ENCODE measurements at places on chromosomes 1 and 21.

- no peak for DNase-seq
Observed at GRCh38 chr1:78322928-78323680, 167.7 kb upstream of the PTGFR start.

- no peak for DNase-seq
Observed at GRCh38 chr1:109369167-109369746, 28.5 kb downstream of the SORT1 start.

DNA sequence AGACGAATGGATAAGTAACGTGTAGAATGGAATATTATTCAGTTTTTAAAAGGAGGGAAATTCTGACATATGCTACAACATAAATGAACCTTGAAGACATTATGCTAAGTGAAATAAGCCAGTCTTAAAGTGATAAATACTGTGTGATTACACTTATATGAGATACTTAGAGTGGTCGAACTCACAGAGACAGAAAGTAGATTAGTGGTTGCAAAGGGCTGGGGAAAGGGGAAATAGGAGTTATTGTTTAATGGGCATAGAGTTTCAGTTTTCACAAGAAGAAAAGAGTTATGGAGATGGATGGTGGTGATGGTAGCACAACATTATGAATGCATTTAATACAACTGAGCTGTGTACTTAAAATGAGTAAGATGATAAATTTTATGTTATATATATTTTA is 14.7 kb upstream of the AHCYL1 start:
- DNase-seq = no peak

GRCh38 chr1:182441719-182442118 is 8.2 kb upstream of the RGSL1 start:
- no peak for DNase-seq

GRCh38 chr1:211356723-211357407 is 30.2 kb downstream of the TRAF5 start:
- DNase-seq = no peak

DNA sequence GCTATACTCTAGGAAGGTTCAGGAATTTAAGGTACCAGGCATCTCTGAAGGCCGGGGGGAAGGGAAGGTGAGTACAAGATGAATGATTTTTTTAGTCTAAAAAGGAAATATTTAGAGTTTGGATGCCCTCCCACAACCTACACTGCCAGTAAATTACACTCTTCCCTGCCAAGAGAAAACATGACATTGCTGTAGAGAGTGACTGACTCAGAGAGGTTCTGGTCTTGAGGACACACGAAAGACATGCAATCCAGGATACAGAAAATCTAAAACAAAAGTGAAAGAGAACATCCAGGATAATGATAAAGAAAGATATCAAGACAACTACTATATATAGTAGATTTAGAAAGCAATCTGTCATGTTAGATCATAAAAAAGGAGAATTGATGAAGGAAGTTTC is 200.5 kb downstream of the TYW3 start:
- DNase-seq = no peak

GRCh38 chr1:242842094-242842493 is 317.6 kb upstream of the PLD5 start:
- no peak for DNase-seq

- no peak for DNase-seq
Observed at GRCh38 chr1:202145068-202145743, 669 bp upstream of the ARL8A start.

DNA sequence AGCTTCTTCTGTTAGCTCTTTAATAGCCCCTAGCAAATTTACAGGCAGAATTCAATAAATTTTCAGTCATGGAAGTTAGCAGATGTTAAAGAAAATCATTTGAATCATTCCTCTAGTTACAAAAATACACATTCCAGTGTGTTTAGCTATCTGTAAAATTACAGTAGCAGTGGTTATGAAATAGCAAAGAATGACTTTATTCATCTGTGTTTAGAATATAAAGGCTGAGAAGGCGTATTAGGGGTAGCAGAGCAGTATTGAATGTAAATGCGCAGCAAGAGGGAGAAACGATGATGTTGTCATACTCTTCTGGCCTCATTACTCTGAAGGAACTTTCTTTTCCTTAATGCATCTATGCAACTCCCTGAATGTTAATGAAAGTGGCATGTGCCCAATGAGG is 106.2 kb upstream of the CYYR1 start:
- no peak for DNase-seq

DNA sequence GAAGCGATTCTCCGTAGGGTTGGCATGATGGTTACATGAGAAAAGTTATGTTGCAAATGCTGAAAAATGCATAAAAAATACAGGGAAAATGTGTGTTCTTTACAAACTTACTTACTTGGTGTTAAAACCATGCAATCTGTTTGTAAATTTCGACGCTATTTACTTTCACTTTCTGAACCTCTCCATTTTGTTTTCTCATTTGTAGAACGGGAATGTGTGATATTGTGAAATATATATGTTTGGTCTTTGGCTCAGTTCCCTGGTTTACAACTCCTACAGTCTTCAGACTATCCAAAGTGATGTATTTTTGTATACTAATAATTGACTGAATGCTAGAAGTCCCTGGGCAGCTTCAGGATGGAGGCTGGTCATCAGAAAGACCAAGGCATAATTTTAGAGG is 982.3 kb downstream of the ADGRL2 start:
- DNase-seq = no peak

DNA sequence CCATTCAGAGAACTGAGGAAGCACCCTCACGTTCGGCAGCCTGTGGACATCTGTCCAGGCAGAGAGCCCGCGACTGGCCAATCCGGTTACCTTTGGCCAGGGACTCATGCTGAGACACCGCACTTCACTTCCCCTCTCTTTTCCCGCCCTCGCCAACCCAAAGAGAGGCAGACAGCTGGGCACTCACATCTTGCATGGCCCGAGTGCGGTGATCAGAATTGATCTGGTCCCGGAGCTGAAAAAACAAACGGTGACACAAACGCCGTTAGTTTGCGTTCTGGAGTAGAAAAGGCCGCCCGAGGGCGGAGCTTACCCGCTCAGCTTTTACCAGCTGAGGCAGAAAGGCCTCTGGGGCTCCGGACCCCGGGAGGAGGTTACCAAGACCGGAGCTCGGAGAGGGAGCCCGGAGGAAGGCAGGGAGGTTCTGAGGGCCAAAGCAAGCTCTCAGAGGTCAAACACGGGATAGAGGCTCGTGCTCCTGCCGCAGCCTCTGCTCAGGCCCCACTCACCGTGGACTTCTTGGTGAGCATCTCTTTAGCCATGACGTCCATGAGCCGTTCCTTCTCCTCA is 376 bp downstream of the SF3A3 start:
- DNase-seq = no peak

GRCh38 chr1:43644558-43644957 is 5.4 kb upstream of the KDM4A start:
- DNase-seq = no peak

DNA sequence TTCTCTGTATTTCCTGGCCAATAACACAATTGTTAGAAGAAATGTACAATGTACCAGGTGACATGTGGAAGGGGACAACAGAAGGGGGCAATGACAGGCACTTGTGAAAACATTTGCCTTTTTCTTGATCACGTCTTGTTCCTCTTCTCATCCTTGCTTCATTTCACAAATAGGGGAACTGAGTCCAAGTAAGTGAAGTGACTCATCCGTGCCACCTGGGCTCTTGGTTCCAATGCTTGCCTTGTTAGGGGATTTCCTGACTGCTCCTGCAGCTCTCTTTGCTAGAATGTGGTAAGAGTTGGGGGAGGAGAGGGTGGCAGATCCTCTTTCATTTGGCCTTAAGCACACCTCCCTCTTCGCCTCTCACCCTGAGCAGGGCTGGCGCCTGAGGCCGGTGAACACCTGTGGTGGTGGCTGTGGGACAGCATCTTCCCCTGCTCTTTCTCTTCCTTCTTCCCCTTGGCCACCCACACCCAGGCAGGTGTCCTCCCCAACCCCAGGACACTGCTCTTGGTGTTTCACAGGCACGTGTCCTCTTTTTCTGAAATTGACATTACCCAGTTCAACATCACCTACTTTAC is 2.2 kb upstream of the RHEX start:
- DNase-seq = no peak

- no peak for DNase-seq
Observed at GRCh38 chr1:119909890-119910596, 13.7 kb upstream of the ADAM30 start.

DNA sequence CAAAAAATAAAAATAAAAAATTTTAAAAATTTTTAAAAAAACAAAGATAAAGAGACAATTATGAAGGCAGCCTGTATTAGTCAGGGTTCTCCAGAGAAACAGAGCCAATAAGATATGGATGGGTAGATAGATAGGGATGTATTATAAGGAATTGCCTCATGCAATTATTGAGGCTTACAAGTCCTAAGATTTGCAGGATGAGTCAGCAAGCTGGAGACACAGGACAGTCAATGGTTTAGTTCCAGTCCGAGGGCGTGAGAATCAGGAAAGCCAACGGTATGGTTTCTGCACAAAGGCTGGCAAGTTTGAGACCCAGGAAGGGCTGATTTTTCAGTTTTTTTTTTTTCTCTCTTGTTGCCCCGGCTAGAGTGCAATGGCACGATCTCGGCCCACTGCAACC is 24.1 kb upstream of the EIF4G3 start:
- no peak for DNase-seq

GRCh38 chr1:192797891-192798290 is 10.9 kb upstream of the RGS2 start:
- DNase-seq = no peak

DNA sequence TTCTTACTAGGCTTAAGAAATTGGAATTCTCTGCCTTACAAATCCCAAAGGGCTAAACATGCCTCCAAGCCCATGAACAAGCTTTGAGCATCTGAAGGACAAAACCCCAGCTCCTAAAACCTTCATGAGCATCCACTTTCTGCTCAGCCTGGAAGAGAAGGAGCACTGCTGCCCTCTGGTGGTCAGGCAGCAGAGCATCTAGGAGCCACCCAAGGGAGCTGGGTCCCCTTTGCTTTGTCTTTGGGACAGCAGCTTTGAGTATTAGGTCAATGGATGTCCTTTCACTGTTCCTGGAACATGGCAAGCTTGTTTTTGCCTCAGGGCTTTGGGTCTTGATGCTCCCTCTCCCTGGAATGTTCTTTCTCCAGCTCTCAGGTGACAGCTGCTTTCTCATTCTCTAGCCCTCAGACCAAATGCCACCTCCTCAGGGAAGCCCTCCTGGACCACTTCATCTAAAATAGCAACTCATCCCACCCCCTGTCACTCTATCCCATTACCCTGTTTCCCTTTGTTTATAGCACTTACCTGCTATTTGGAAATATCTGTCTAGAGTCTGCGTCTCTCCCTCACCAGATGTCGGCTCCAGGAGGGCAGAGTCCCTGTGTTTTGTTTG is 25.7 kb downstream of the RAB7B start:
- DNase-seq = peak; percentile 30

GRCh38 chr1:20409971-20410370 is 76.0 kb downstream of the CAMK2N1 start:
- DNase-seq = no peak

DNA sequence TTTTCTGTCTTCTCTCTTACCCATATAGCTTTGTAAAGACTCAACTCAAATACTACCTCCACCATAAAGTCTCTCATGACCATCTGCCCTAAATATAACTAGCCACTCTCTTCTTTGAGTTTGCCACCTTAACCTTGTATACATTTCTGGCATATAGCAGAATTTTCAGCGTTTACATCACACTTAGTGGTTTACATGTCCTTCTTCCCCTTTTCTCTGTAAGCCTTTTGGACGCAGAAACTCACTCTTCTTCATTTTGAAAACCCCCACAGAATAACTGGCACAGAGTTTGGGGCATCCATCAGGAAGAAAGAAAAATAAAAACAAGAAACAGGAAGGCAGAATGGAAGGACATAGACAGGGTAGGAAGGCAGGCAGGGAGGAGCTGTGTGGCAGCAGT is 131.8 kb upstream of the DUSP10 start:
- no peak for DNase-seq

DNA sequence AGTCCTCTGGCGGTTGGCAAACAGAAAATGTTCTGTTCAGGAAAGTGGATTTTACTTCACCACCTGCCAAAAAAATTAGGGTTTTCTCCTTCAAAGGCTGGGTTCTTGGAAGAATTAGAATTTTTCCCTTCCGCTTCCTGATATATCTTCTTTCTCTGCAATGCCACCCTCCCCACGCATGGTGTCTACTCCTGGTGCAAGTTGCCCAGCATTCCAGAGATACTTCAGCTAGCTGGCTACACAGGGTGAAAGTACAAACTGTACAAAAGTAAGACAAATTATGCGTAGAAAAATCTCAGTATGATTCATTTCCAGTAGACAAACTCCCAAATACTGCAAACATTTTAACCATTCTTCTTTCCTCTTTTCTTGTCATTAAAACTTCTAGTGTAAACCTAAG is 430.1 kb upstream of the ESRRG start:
- no peak for DNase-seq

GRCh38 chr1:47759251-47759935 is 237.8 kb downstream of the TRABD2B start:
- no peak for DNase-seq

DNA sequence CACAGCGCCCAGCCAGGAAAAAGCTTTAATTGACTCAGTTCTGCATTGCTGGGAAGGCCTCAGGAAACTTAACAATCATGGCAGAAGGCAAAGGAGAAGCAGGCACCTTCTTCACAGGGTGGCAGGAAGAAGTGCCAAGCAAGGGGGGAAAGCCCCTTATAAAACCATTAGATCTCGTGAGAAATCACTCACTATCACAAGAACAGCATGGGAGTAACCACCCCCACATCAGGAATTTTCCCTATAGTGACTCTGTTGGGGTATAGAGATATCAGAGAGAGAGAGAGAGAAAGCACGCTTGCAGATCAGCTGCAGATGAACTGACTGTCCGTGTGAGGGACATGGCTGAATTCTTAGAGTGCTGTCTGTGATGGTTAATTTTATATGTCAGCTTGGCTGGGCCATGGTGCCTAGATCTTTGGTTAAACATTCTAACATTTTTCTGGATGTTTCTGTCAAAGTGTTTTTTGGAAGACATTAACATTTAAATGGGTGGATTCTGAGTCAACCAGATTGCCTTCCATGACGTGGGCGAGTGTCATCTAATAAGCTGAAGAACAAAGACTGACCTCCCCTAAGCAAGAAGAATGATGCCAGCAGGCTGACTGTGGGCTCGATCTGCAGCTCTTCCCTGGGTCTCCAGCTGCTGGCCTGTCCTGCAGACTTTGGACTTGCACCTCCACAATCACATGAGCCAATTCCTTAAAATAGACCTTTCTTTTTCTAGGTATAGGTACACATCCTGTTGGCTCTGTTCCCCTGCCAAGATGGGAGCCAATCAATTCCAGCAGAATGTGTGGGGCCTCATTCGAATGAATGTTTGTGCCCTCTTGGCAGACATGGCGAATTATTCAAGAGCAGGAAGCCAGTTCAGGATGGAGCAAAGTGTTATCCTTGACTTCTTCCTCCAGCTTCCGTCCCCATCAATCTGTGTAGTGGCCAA is 21.4 kb upstream of the CPT2 start:
- no peak for DNase-seq

DNA sequence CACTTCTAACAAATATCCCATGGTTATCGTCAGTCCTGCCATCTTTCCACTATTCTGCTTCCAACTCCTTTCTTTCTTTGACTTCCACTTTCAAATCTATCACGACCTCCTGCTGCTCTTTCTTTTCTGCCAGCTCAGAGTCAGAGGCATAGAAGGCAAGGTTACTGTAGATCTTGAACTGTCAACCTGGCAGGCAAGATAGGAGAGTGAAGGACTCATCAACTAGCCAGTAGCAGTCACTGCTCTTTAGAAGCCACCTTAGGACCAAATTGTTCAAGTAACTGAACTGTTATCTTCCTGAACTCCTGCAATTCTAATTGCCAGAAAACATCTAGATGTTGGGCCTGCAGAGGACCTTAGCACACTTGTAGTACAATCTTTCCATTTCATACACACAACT is 13.1 kb upstream of the FCER1A start:
- DNase-seq = no peak

- DNase-seq = no peak
Observed at GRCh38 chr1:181497870-181498269, 14.6 kb downstream of the CACNA1E start.

Measured in omental fat pad (tissue), 4 donors.